ENCODE measurements at places on chromosomes 5 and 9. TPM values are rescaled to one million over a fixed set of nuclear protein-coding genes. Genes with fewer than 3 reads are reported as not detected.

GRCh38 chr9:75176037-75176436 lies 87.7 kb downstream of the OSTF1 start:
- DNase-seq: no peak

GRCh38 chr5:61618577-61618976 lies 286.5 kb downstream of the ZSWIM6 start:
- DNase-seq: no peak

- DNase-seq: no peak
Observed at GRCh38 chr9:37410969-37411785, 11.3 kb upstream of the GRHPR start.

DNA sequence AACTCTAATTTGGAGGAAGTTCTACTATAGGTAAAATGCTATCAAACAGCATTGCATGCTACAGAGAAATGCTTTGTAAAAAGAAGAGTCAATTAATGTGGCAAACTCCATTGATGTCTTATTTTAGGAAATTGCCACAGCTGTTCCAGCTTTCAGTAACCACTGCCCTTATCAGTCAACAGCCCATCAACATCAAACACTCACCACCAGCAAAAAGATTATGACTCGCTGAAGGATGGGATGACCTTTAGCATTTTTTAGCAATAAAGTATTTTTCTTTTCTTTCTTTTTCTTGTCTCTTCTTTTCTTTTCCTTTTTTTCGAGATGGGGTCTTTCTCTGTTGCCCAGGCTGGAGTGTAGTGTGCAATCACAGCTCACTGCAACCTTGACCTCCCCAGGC lies 26.0 kb downstream of the CRHBP start:
- no peak for DNase-seq

GRCh38 chr9:89632192-89632733 lies 27.5 kb downstream of the GADD45G start:
- DNase-seq: no peak

DNA sequence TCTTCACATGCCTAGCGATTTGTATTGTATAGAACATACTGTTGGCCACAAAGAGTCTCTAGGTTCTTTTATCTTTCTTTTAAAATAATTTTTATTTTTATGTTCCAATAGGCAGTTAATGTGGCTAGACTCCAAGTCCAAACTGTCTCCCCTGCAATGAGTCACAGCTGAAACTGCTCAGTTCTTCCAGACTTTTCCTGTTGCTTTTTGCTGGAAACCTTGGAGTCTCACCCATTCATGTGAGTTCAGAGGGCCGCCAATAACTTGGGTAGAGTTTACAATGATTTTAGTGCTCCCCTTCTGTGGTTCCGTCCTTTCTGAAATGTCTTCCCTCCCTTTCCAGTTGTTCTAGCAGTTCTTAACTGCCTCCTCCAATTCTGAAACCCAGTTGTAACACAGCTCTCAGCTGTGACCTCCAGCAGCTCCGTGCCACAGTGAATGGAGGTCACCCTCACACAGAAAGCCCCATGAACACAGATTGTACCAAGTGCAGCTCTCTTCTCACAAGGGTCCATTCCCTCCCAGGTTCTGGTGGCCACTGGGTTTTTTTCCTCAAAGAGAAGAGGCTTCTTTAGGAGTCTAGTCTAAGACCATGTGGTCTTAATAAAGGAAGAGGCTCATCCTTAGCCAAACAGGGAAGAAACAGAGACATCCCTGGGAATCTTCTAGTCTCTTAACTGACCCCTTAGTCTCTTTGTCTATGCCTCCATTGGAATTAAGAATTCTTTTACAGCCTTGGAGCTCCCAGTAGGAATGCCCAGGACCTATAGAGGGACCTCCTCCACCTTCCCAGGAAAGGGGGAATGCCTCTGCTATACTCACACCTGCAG lies 198.5 kb downstream of the SPOCK1 start:
- peak; percentile 62 for DNase-seq

DNA sequence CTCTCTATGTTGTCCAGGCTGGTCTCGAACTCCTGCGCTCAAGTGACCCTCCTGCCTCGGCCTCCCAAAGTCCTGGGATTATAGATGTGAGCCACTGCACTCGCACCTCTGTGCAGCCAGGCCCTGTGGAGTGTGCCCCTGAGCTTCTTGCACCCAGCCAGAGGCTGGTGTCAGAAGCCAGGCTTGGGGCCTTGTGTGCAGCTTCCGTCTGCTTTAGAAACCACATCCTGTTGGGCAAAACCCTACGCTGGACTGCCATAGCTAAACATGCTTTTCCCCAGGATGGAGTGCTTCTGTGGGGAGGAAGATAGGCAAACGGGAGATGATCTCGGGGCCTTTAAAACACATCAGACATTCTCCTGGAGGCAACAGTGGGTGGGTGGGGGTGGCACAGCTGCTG lies 40.1 kb downstream of the PRRT1B start:
- DNase-seq: peak; percentile 28

GRCh38 chr5:152113401-152113800 lies 188.8 kb upstream of the GLRA1 start:
- peak; percentile 33 for DNase-seq

- DNase-seq: peak; percentile 45
Observed at GRCh38 chr5:33588654-33589372, 148.0 kb downstream of the TARS1 start.

DNA sequence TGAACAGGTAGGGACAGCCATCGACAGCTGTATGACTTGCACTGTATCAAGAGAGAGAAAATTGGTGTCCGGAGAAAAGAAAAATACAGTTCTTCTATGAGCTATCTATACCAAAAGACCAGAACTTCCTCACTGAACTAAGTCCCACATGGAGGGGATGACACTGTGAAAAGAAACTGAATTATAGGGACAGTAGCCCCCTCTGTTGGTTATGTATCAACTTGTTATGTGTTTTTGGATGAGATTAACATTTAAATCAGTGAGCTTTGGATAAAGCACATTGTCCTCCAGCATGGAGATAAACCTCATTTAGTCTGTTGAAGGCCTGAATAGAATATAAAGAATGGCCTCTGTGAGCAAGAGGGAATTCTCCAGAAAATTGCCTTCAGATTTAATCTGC lies 176.6 kb upstream of the SH3GL2 start:
- peak; percentile 1 for DNase-seq

GRCh38 chr9:124281931-124282371 lies 24.2 kb downstream of the NEK6 start:
- peak; percentile 92 for DNase-seq

- DNase-seq: peak; percentile 19
Observed at GRCh38 chr9:125748446-125749099, 1.4 kb downstream of the PBX3 start.

GRCh38 chr5:133758641-133759040 lies 146.3 kb upstream of the FSTL4 start:
- no peak for DNase-seq

The CD74 gene
- total RNA-seq: not detected

The SAXO1 gene
- total RNA-seq: not detected

The PAIP1 gene
- 109 TPM for total RNA-seq

The ARHGEF37 gene
- total RNA-seq: 0.80 TPM

The CDC20B gene
- not detected for total RNA-seq

The SLC36A3 gene
- total RNA-seq: not detected
